ENCODE measurements at places on chromosomes 11 and 22.
A peak's percentile ranks its signal among the peaks of the same experiment; 100 is the strongest.

DNA sequence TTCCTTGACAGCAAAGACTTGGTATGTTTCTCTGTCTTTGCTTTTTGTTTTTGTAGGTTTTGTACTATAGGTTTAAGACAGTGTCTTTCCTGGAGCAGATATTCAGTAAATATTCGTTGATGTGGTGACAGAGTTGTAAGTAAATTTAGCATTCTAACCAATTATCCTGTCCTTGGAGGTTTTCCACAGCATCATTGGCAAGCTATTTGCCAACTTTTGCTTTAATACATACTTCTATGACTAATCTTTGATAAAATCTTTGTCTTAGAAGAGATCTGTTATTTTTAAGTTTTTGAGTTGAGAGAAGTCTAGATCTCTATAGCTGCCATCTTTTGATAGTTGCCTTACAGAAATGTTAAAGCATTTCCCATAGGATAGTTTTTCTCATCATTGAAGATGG lies 3.8 kb downstream of the USP47 start:
- DNase-seq = no peak

GRCh38 chr22:22952531-22953280 lies 65.1 kb downstream of the IGLL5 start:
- no peak for DNase-seq

DNA sequence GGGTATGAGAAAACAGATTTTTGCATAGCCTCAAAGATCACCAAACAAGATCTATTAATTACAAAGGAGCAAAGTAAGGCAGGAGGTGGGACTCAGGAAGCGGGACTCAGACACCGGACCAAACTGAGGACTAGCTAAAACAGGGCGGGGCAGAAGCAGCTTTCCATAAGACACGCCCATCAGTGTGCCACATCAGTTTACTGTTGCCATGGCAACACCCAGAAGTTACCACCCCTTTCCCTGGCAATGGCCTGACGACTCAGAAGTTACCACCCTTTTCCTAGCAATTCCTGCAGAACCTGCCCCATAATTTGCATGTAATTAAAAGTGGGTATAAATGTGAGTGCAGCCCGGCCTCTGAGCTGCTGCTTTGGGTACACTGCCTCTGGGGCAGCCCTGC lies 173.9 kb downstream of the SHANK2 start:
- DNase-seq = no peak

GRCh38 chr11:84747871-84748270 lies 879.3 kb downstream of the DLG2 start:
- no peak for DNase-seq

GRCh38 chr11:43573233-43573632 lies 107.3 kb upstream of the HSD17B12 start:
- no peak for DNase-seq

DNA sequence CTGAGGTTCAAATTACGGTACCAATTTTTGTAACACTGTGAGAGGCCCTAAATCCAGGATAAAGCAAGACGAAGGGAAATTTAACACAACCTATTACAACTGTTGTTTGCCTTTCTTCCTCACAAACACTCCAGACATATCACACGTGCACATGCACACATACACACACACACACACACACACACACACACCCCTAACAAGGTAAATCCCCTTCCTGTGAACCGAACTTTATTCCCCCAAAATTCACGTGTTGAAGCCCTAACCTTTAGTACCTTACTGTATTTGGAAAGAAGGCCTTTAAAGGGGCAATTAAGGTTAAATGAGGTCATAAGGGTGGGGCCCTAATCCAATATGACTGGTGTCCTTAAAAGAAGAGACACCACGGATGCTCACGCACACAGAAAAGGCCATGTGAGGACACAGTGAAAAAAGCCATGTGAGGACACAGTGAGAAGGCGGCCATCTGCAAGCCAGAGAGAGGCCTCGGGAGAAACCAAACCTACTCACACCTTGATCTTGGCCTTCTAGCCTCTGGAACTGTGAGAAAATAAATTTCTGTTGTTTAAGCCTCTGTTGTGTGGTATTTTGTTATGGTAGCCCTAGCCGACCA lies 1.8 kb downstream of the SERGEF start:
- no peak for DNase-seq

GRCh38 chr11:92190535-92191206 lies 33.9 kb upstream of the FAT3 start:
- no peak for DNase-seq

DNA sequence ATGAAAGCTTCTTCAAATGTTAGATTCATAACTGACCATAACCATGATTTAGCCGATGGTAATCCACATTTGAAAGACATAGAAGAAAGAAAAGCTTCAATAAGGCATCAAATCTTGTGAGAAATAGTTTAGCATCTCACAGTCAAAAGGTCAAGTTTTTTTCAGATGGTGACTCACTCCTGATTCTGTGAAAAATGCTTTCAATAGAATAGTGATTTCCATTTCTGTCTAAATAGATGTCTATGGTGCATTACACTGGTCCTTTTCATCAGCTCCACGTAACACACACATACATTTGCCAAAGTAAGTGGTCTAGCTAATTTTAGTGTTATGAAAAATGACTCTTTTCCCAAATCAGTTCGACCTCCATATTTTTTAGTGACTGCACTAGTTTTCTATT lies 139.2 kb downstream of the LRRC4C start:
- DNase-seq = no peak

- DNase-seq = no peak
These were observed 192.6 kb upstream of the E2F8 start for GRCh38 chr11:19433367-19433766.

DNA sequence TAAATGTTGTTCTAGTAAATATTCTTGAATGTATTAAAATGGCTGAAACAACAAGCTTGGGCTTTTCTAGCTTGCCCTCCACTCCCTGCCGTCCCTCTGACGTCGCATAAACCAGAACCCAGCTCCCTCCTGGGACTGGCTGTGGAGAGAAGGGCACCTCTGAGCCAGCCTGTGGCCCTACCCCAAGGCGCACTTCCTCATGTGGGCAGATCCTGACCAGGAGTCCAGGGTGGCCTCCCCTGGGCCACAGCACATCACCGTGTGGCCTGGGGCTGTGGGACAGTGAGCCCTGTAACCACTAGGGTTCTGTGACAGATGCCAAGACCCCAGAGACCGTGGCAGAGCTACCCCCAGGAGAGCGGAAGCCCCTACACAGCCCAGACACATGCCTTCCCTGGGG lies 10.2 kb upstream of the ADORA2A start:
- no peak for DNase-seq

GRCh38 chr11:96122601-96123074 lies 198.7 kb upstream of the MTMR2 start:
- no peak for DNase-seq

GRCh38 chr11:123753110-123753509 lies 1.2 kb downstream of the OR6X1 start:
- DNase-seq = no peak

DNA sequence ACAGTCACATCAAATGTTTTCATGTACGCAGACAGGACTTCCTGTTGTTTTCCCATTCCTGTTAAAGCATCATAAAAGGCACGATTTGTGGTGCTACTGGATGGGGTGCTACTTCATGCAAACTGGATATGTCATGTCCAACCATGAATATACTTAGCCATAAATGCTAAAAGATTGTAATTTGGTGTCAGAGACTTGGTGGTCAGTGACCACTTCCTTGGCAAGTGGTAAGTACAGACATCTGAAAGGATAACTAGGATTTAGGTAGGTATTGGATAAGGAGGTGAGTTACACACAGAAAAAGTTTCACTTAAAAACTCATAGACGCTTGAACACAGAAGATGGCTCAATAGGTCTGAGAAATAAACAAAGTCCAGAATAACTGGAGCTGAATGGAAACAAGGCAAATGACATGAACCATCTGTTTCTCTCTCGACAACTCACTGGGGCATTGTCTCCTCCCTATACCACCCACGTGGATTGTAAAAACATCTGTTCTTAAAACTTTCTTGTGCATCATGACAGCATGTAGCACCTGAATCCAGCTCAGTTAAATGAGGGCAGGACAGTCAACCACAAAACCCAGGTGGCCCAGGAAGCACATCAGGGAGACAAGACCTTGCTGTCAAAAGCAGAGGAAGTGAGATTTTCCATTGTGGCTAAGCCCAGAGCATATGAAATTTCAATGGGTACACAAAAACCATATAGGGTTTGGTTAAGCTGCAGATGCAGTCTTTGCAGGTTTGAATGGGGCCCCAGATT lies 22.1 kb upstream of the IGLL5 start:
- peak; percentile 52 for DNase-seq

DNA sequence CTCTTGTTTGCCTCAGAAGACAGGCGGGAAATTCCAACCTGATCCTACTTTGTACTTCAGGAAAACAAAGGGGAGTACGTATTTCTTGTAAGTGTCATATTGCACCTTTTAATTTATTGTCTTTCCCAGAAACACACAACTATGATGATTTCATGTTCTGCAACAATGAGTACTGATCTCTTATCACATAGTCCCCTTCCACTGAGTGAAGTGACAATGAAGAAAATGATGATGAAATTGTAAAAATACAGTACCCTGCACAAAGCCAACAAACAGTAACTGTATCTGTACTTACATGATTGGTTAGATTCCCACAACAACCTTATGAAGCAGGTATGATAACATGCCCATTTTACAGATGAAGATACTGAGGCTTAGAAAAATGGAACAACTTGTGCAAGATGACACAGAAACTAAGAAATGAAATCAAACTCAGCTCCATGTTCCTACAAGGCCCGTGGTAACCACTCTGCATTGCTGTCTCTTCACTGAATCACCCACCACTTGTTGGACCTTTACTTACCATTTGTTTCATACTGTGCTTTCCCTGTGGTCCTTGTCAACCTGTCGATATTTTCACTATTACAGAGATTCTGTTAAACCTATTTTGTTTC lies 37.5 kb downstream of the SLC1A2 start:
- DNase-seq = no peak

GRCh38 chr22:47230251-47230650 lies 467.8 kb downstream of the TBC1D22A start:
- DNase-seq = no peak

DNA sequence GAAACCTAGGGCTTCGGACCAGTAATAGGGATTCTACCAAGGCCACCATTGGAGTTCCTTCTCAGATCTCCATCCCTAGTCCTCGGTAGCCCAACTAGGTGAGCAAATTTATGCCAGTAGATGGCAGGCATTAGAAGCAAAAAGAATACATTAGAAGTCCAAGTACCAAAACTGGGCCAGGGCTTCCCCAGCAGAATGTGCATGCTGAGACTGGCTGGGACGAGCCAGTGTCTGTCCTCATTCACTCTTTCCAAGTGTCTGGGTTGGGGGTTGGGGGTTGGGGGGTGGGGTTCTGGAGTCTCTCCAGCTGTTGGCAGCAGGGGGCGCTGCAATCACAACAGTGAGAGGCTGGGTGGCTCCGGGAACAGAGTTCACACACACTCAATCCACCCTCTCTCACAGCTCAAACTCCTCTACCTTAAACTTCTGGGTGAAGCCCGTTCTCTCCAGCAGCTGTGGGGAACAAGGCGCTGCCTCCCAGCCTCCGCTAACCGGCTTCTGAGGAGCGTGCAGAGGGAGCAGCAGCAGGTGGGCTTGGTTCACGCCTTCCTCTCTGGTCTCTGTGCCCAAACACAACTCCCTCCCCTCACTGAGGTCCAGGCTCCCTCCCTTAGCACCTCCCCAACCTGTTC lies 57.5 kb downstream of the BTG4 start:
- peak; percentile 70 for DNase-seq

DNA sequence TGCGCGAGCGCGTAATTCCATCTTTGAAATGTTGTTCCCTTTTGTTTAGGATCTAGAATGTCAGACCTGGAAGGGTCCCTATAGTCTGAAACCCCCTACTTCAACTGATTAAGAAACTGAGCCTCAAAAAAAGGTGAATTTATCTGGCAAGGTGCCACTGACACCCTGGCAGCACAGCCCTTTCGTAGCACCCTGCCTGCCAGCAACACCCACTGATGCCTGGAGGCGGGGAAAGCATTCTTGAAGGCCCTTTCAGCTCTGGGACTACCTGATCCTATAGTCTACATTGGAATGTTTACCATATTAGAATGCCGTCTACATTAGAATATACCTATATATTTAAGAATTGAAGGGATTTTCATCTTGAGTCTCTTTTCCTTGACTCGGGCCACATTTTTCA lies 542.3 kb downstream of the BUD13 start:
- DNase-seq = no peak

DNA sequence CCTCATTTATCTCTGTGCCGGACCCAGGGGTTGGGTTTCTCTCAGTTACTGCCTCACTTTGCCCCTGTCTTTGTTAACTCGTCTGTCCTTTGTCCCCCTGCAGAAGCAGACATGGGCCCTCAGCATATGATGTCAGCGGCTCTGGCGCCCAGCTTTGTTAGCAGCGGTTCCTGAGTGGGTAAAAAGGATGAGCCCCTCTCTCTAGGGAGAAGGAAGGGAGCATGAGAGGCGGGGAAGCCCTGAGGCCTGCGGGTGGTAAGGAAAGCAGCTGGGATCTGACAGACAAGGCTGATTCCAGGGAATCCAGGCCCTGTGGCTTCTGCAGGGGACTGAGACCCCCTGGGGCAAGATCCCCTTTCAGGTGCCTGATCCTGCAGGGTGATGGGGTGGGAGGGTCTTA lies 51.7 kb downstream of the MCM5 start:
- DNase-seq = no peak

DNA sequence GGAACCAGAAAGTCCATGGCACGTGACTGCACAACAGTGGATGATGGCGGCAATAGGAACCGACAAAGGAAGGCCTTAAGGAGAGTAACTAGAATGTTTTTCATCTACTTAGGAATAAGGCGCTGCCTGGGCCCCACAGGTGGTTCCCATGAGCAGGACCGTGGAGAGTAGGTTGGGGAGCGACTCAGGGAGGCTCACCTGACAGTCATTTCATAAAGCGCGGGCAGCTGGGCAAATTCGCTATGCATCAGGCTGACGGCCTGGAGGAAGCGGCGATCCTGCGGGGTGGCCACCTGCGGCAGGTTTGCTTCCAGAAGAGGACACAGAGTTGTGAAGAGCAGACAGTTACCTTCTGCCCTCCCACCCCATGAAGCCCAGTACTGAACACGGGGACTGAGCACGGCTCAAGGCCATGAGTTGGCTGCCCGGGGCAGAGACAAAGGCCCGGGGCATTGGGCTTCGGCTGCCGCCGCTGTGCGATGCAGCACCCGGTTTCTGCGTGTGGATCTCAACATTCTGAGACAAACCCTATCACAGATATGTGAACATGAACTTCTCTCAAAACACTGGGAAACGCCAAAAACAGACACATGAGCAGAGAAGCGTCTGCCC lies 25.8 kb downstream of the HPS4 start:
- DNase-seq = no peak

GRCh38 chr22:30332551-30332950 lies 5.8 kb upstream of the TBC1D10A start:
- DNase-seq = no peak

- no peak for DNase-seq
These were observed 4.8 kb upstream of the CHRM1 start for GRCh38 chr11:62925745-62926679.

DNA sequence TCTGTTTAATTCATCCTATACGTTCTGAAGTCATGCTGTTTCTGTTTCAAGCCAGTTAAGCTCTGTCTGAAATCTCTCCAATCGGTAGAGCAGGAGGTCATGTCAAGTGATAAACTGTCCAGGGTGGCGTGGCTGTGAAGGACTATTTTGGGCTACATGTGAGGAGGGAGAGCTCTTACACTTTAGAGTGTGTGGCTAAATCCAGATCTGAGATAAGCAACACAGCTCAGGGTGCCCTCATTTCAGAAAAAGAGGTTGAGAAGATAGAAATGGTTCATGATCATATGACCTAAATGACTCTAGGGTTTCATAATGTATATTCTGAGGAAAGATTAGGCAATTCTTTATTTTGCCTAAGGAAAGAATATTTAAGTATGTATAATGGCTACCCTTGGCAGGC lies 8.4 kb downstream of the BLID start:
- no peak for DNase-seq

All from stimulated activated effector memory CD8-positive, alpha-beta T cell treated with anti-CD3 and anti-CD28 coated beads, Interleukin-12 subunit alpha, Interleukin-12 subunit beta, amount 100 ng/mL, for 72 hours (primary cell).